Neural crest cell (in vitro differentiated cells): ENCODE measurements at places on chromosomes 6 and 20.
A peak's percentile ranks its signal among the peaks of the same experiment; 100 is the strongest.

DNA sequence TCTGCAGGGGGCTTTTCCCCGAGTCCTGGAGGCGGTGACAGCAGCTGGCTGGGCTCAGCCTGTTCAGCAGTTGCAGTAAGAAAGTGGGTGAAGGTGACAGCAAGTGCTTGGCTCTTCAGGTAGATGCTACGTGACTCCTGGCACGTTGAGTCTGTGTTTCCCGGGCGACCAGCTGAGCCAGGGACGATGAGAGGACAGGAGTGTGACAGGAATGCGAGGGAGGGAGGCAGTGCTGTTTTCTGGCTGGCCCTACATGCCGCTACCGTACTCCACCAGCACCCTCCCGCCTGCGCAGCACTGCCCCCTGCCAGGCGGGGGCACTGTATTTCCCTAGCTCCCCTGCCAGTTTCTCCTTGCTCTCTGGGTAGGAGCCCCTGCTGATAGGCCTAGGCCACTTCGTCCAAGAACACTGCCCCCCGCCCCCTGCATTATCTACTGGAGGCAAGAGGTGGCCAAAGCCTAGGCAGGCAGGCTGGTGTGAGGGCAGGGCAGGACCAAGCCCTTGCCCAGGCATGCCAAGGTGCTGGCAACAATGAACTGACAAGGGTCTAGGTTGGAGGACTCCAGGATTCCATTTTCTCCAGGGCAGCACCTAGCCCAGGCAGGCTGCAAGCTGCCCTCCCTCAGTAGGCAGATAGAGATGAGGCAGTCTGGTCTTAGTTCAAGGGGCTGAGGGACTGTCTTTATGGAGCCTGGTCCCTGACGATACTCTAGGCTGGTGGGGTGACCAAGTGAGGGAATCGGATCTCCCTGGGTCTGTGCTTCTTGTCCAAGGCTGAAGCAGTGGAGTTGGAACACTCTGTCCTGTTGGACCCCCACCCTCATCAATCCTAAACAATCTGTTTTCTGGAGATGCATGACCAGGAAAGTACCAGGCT lies 19.2 kb downstream of the MRPS18A start:
- H3K4me3 ChIP-seq = peak overlapping the region; percentile 75
- H3K4me1 ChIP-seq = peaks cover 19% of the 10 kb centered on the region
- peaks cover 15% of the 10 kb centered on the region for H3K27me3 ChIP-seq
- no peaks in the 10 kb centered on the region for H3K36me3 ChIP-seq
- peak; percentile 23 for DNase-seq

DNA sequence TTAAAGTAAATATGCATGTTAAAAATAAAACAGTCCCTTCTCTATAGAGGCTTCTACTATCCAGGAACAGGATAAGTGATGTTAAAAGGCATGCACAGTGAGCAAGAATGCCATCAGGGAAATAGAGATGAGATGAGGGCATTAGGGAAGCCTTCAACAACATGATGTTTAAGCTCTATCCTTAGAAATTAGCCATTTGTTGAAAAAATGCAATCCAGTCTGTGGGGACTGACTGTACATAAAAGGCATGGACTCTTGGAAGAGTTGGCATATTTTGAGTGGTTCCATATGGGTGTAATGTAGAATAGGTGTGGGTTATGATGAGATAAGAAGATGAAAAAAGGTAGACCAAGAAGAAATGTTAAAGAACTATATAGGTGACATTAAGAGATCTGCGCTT lies 5.8 kb downstream of the KIAA0319 start:
- H3K4me1 ChIP-seq = peaks cover 2% of the 10 kb centered on the region
- peaks cover 2% of the 10 kb centered on the region for H3K36me3 ChIP-seq
- no peak for DNase-seq
- H3K27ac ChIP-seq = no peak overlapping the region

DNA sequence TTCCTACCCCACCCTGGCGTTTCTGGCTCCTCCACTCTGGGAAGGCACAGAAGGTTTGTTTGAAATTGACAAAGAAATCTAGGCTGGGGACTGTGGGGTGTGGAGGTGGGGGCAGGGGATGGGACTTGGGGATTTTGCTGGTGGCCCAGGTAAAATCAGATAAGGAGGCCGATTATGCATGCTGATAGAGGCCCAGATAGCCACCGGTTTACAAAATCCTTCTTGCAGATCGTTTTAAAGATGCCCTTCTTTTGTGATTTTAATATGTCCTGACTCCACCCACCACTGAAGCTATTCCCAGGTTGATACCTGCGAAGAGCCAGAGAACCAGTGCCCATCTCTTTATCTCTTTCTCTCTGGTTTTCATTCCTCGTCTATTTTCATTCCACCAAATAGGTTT lies 104.9 kb downstream of the TFAP2C start:
- H3K27ac ChIP-seq = no peak overlapping the region
- H3K4me3 ChIP-seq = no peak overlapping the region
- H3K4me1 ChIP-seq = peaks cover 5% of the 10 kb centered on the region
- H3K27me3 ChIP-seq = peaks cover 30% of the 10 kb centered on the region

DNA sequence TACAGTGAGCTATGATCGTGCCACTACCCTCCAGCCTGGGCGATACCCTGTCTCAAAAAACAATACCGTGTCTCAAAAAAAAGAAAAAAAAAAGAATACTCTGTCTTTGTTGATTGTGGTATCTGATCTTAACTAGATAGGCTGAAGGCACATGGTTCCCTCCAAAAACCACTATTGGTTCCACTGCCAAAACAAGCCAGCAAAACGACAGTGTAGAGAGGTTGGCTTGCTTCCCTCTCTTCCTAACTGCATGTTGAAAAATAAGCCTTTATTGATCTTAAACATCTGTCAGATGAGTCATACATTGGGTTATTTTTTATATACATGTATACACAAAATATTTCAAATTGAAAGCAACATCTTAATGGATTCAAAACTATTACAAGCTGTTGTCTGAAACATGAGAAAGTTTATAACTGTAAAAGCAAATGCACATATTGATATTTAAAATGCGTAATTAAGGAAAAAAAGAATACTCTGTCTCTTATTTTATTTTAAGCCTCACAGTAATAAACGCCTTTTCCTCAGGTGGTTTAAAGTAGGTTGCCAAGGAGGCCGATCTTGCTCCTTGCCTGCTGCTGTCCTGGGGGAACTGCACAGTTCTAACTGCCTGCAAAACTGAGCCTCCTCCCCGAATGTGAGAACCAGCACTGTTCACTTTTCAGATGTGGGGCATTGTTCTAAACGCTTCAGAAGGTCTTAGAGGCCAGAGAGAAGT lies 7.0 kb upstream of the NINL start:
- no peak overlapping the region for H3K4me3 ChIP-seq
- H3K27me3 ChIP-seq = no peaks in the 10 kb centered on the region
- peak overlapping the region; percentile 0 for H3K27ac ChIP-seq
- H3K4me1 ChIP-seq = peaks cover 6% of the 10 kb centered on the region
- DNase-seq = no peak
- no peaks in the 10 kb centered on the region for H3K36me3 ChIP-seq

DNA sequence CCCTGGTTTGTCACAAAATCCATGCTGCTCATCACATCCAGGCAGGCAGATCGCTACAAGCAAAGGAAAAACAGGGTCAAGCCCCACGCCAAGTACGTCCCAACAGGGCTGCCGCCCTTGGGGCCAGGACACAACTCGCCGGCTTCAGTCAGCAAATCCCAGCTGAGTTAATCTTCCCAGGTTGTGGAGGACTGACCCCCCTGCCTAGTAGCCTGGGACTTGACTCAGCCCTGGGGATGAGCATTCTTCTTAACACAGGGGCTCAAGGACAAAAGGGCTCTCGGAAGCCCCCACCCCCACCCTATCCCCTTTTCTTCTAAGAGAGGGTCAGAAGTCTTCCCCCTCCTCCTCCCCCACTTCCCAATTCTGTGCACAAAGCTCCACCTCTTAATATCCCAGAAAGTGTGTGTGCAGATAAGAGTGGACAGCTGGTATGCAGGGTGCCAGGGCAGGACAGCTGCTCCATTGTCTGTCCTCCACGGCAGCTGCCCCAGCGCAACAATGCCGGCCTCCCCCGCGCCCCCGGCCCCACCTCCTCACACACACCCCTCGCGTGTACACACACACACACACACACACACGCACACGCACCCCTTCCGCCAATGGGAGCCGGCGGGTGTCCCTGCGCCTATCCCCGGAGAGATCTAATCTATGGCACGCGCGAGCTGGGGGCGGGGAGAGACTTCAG lies 4.5 kb downstream of the DLL1 start:
- peaks cover 69% of the 10 kb centered on the region for H3K27me3 ChIP-seq
- peak overlapping the region; percentile 92 for H3K27ac ChIP-seq
- peaks cover 40% of the 10 kb centered on the region for H3K4me1 ChIP-seq
- peak; percentile 63 for DNase-seq
- peaks cover 14% of the 10 kb centered on the region for H3K36me3 ChIP-seq

DNA sequence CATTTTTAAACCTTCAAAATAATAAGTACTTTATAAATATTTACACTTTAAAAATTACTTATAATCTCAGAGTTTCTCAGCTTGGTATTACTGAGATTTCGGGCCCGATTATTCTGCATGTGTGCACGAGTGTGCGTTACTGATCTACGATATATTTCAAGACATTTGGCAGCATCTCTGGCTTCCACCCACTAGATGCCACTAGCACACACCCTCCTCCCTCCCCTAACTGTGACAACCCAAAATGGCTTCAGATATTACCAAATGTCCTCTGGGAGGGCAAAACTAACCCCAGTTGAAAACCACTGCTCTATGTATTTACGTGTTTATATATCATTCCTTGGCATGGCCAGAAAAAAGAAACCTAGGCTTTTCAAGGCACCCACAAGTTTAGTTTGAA lies 95.9 kb downstream of the FYN start:
- peaks cover 43% of the 10 kb centered on the region for H3K4me1 ChIP-seq
- no peak overlapping the region for H3K4me3 ChIP-seq
- no peaks in the 10 kb centered on the region for H3K27me3 ChIP-seq
- peaks cover 3% of the 10 kb centered on the region for H3K36me3 ChIP-seq

DNA sequence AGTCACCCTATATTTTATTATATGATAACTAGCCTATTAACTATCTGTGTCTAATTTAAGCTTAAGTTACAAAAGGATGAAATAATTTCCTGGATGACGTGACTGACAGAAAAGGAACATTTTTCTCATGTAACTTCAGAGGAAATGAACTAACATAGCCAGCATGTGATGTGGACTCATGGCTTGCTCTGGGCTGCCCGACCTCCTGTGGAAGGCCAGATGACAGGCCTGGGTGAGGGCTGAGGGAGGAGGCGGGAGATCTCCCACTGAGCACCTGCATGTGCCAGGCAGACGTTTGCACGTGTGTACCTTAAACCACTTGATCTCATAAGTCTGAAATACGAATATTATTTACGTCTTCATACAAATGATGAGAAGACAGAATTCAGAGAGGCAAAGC lies 321.1 kb downstream of the SYNE1 start:
- no peaks in the 10 kb centered on the region for H3K27me3 ChIP-seq
- no peak for DNase-seq
- no peak overlapping the region for H3K4me3 ChIP-seq

GRCh38 chr20:58888521-58889333 lies 36.2 kb downstream of the GNAS start:
- H3K27ac ChIP-seq = no peak overlapping the region
- DNase-seq = peak; percentile 78
- H3K27me3 ChIP-seq = peaks cover 9% of the 10 kb centered on the region

GRCh38 chr6:3389390-3390167 lies 67.3 kb downstream of the SLC22A23 start:
- no peak for DNase-seq
- H3K4me1 ChIP-seq = peaks cover 25% of the 10 kb centered on the region
- H3K27ac ChIP-seq = no peak overlapping the region
- no peaks in the 10 kb centered on the region for H3K27me3 ChIP-seq
- no peak overlapping the region for H3K4me3 ChIP-seq

DNA sequence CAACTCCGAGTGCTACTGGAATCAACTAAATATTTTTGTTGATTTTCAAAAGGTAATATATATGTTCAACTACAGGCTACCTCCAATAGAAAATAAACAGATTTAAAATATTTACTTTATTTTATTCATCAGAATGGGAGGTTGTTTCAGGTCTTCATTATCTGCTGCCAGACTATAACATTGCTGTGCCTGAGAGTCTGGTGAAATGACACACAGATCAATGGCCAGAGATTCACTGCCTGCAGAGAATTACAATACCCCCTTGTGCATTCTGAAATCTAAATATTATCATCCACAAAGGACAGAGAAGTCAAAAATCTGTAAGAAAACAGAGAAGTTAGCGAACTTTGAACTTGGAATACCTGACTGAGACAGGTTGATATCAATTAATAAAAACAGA lies 667.8 kb upstream of the GJE1 start:
- no peak for DNase-seq
- H3K4me3 ChIP-seq = no peak overlapping the region
- peaks cover 2% of the 10 kb centered on the region for H3K36me3 ChIP-seq
- no peak overlapping the region for H3K27ac ChIP-seq
- H3K27me3 ChIP-seq = no peaks in the 10 kb centered on the region
